ENCODE measurements at places on chromosomes 2 and 18.

DNA sequence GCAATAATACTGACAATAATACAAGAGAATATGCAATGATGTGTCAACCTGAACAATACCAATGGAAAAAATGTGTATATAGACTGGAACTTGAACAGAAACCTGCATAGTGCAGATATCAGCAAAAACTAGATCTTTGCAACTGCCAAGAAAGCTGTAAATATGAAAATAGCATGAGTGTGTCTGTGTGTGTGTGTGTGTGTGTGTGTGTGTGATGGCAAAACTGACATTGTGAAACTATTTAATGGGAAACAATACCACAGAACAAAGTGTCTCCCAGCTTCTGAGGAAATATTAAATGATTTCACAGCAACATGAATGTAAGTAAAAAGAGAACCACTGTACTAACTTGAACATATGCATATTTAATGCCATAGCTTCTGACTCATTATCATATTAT is 558.2 kb upstream of the LINC00305 start:
- no peak for DNase-seq

GRCh38 chr2:217954051-217954450 is 48.7 kb downstream of the TNS1 start:
- DNase-seq: no peak

DNA sequence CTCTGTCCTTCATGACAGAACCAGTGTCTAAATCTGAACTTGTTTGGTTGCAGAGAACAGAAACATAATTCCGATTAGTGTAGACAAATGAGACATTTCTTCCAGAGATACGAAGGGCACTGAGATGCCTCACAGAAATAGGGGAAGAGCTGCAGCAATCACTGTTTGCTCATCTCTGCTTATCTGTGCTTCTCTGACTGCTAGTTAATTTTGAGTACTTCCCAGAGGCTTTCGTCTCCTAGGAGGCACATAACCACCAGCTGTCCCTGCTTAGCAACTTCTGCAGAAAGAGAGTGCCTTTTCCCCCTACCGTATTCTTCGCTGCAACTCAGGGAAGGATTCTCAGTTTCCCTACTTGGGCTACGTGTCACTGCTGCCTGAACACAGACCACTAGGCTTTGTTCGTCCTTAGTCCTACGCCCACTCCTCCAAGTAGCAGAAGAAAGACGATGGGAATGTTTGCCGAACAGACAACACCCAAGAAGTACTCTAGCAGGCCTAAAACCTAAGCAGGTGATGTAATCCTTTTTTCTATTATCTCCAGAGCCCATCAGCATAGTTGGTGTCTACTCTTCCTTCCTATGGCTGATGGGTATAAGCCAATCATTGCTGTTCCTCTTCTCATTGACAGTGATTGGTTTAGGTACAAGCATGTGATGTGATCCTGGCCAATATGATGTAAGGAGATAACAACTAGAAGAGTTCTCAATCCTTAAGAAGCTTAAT is 63.6 kb downstream of the TNP1 start:
- DNase-seq: no peak

DNA sequence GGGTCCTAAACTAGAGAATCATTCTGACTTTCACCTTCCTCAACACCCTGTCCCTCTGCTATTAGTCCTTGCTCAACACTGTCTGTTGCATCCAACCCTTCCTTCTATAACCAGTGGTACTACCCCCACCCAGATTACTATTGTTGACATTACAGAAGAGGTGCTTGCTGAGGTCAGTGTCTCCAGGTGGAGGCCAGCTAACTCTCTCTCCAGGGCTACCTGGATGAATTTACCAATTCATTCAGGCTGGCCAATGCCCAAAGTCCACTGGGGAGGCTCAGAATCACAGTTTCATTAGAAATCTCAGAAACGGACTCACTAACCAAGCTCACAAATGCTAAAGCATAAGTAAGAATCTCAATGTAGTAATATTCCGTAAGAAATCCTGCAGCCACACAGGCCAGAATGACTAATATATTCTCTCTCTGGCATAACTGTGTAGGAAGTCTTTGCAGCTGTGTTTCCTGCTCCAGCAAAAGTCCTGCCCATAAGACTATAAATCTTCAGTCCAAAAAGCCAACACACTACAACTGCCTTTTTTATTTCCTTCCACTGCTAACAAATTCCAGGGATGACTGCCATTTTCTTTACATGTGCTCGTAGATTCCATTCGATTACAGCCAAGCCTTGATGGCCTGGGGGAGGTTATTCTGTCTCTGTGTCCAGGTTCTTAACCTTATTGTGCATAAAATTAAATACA is 10.0 kb upstream of the TTR start:
- DNase-seq: no peak

- no peak for DNase-seq
These were observed 295.6 kb downstream of the KIAA1328 start for GRCh38 chr18:37124516-37124915.

DNA sequence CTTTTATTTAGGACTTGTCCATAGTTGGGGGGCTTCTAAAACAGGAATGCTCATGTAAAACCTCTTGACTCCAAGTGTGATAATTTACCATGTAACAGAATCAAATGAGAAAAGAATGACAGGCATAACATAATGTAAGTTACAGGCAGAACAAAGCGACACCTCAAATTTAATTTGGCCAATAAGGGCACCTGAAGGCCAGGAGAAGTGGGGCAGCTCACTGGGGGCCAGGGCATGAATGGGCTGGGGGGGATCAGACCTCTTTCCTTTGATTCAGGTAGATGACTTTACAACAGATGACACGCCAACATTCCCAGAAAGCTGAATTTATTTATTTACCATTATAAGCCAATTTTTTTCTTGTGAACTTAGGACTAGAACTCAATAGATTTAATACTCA is 14.5 kb downstream of the MOCOS start:
- DNase-seq: no peak

GRCh38 chr2:42446503-42447271 is 47.1 kb downstream of the KCNG3 start:
- no peak for DNase-seq

DNA sequence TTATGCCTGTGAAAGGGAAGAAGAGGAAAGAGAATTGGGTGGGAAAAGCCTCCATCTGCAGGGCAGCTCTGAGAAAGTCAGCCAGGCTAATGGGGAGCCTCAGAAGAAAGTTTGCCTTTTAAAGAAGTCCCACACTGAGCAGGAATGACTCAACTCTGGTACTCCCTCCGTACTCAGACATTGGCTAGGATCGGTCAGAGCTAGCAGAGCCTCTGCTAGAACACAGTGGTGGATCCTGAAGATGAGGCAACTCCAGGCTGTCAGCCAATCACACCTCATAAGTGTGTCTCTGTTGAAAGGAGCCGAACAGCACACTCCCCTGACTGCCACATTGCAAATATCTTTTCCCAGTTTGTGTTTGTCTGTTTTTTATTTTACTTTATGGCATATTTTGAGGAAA is 96.9 kb downstream of the HNRNPLL start:
- DNase-seq: peak; percentile 76

DNA sequence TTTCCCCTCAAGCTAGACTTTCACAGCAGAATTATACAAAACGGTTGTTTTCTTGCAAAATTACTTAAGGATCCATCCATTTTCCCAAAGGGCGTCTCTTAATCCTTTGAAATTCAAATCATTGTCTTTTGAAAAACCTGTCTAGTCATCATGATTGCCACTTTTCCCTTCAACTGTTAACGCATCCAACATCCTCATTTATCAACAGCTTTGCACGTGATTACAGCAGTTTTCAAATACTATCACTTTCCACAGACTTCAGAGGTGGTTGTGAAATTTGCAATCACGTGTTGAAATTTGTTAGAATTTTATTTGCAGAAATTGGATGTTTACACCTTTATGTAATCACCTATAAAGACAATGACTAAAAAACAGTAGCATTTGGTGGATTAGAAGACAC is 304.4 kb upstream of the SLC39A10 start:
- no peak for DNase-seq

DNA sequence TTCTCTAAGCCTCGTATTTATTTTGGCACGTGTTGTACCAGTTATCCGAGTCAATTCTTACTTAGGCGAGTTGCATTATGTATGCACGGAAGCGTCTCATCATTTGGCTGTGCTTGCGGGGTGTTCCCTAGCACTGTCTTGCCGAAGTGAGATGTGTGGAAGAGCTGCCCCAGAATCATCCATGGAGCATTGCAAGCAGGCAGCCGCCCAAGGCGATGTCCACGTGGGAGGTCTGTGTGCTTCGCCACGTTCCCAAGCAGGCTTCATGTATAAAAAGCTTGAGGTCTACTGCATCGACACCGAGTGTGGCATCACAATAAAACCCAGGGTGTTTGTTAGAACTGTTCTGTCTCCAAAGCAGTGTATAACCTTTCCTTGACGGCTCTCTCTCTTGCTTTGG is 849.9 kb downstream of the DCDC2C start:
- DNase-seq: no peak

GRCh38 chr2:31736695-31737454 is 156.1 kb upstream of the SRD5A2 start:
- DNase-seq: no peak

DNA sequence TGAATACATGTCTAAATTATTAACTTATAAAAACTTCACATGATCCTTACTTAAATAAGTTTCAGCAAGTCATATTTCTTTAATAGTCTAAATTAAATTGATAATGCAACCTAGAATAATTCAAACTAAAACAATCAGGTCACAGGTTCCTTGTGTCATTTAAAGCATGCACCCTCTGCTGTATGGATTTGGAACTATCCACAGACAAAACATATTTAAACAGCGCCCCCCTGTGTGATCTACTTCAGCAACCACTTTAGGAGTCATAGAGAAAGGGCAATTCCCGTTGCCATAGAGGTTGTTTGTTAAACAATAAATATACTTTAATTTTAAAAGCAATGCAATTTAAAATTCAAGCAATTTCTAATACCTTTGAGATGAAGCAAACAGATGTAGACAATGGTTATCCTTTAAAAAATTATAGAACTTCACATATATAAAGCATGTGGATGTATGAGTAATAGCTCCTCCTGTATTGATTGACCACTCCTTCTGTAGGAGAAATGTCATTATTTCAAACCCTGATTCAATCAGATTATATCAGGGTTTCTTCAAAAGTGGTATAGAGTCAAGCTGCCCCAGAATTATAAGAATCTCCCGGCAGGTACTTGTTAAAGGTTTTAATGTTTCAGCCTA is 21.2 kb downstream of the GRB14 start:
- no peak for DNase-seq

DNA sequence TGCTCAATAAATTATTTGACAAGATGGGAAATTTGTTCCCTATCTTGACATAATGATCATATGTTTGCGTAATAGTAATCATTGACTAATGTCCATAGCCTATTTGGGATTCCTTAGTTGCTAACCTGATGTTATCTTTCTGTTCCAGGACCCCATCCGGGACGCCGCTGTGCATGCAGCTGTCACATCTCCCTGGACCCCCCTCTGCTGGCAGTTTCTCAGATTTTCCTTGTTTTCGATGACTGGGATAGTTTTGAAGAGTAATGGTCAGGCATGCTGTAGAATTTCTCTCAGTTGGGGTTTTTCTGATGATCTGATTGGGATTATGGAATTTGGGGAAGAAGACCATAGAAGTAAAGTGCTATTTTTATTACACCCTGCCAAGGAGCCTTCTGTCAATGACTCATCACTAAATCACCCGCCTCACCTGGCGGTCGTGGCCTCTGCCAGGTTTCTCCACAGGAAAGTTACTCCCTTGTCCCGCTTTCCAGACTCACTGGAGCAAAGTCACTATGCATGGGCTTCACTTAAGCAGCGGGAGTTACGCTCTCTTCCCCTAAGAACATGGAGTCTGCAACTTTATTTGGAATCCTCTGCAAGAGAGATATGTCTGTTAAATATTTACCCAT is 19.9 kb upstream of the TMEM18 start:
- no peak for DNase-seq

DNA sequence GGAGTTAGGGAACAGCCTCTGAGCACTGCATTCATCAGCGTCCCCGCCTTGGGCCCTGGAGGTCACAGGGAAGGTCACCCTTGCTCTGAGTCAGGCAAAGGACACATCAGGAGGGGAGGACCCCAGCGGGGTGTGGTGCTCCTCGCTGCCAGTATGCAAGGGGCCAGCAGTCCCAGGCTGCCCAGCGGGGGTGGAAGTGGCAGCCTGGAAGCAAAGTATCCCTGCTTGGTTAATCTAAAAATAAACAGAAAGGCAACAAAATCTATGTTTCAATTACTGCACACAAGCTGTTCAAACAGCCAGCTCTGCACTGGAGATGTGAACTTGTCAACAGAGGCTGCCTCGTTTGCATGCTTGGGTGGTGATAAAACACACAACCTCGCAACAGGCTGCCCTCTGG is 164.1 kb downstream of the KLHL29 start:
- DNase-seq: no peak

GRCh38 chr2:88252111-88252510 is 82.0 kb downstream of the THNSL2 start:
- no peak for DNase-seq

GRCh38 chr2:26245231-26245732 is 543 bp downstream of the HADHB start:
- DNase-seq: no peak

DNA sequence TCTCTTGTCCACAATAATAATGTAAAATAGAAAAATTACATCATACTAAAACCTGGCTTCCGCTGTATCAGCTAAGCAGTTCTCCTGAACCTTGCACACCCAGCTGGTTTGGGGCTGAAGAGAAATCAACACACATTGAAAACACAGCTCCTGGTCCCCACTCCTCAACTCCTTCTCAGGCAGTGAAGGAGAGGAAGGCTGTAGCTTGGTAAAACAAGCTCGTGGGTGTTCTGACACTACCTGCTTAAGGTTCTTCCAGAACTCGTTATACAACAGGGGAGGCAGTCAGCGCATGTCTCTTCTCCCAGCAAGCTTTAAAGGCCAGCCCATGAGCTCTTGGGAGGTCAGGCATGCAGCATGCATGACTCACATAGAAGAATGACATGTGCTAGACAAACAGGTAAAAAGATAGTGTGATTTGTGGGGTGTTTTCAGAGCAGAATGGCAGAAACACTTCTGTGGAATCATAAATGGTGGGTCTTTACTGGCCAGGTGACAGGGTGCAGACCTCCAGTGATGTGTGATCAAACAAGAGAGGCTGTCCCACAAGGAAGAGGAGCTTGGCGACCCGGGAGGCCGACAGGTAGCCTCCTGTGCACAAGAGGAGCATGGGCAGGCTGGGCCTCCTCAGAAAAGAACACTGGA is 69.1 kb downstream of the UXS1 start:
- DNase-seq: no peak

DNA sequence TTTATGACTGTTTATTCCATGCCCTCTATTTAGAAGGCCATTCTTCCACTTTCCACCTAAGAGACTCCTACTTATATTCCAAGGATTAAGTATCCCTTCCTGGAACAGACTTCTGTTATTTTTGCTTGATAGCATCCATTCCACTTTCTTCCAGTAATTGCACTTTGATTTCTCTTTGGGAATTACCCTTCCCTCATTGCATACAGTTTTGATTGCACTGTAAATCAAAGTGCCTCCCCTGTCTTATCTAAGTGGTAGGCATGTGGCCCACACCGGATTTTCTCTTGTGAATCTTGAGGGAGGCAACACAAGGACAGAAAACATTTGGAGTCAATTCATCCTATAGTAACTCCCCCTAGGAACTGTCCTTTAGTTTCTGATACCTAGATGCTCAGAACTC is 120.4 kb downstream of the PDE11A start:
- no peak for DNase-seq
